ENCODE measurements at places on chromosomes 4 and X. TPM values are rescaled to one million over a fixed set of nuclear protein-coding genes. Genes with fewer than 3 reads are reported as not detected.

The BST1 gene
- total RNA-seq: 13.3 TPM

The CABS1 gene
- not detected for total RNA-seq

The GYPB gene
- not detected for total RNA-seq

The TMPRSS11A gene
- not detected for total RNA-seq

The PPBP gene
- total RNA-seq: not detected

The ETDB gene
- total RNA-seq: not detected

The PLS3 gene
- 542 TPM for total RNA-seq

The SSX4 gene
- not detected for total RNA-seq

The TMEM271 gene
- total RNA-seq: not detected

The ANK2 gene
- total RNA-seq: 1.5 TPM

The BEX3 gene
- 301 TPM for total RNA-seq

The MTNR1A gene
- not detected for total RNA-seq

The ABCB7 gene
- total RNA-seq: 27.6 TPM

The LRIT3 gene
- total RNA-seq: 0.09 TPM

The MMAA gene
- 2.9 TPM for total RNA-seq

The FGF5 gene
- total RNA-seq: 1.7 TPM

The CLNK gene
- total RNA-seq: not detected

The PNMA3 gene
- not detected for total RNA-seq

The DHRSX gene
- total RNA-seq: 17.5 TPM

The VEGFC gene
- 14.3 TPM for total RNA-seq

The DDIT4L gene
- total RNA-seq: 5.4 TPM

The PACRGL gene
- total RNA-seq: 26.7 TPM

The PRRG3 gene
- not detected for total RNA-seq

The USP11 gene
- total RNA-seq: 27.5 TPM

The QRFPR gene
- total RNA-seq: not detected

The SSX4B gene
- not detected for total RNA-seq

The NEXMIF gene
- total RNA-seq: not detected

The GALNT7 gene
- total RNA-seq: 39.6 TPM

The PNPLA4 gene
- total RNA-seq: 10.4 TPM

The FRYL gene
- total RNA-seq: 138 TPM

The GRPR gene
- 0.09 TPM for total RNA-seq

The GABRA4 gene
- not detected for total RNA-seq

The PPEF2 gene
- total RNA-seq: not detected

The RAB40A gene
- total RNA-seq: not detected

The GRIA2 gene
- under 0.01 TPM for total RNA-seq

The TLR10 gene
- total RNA-seq: not detected

Data from endothelial cell of coronary artery (primary cell).